ENCODE measurements at places on chromosomes 5 and 9. TPM values are rescaled to one million over a fixed set of nuclear protein-coding genes. Genes with fewer than 3 reads are reported as not detected.

The SAXO1 gene
- total RNA-seq: not detected

The SLC6A3 gene
- total RNA-seq: not detected

The RFX3 gene
- 4.4 TPM for total RNA-seq

GRCh38 chr9:23769307-23769935 lies 56.6 kb downstream of the ELAVL2 start:
- no peak for DNase-seq

- DNase-seq: no peak
These were observed 71.3 kb downstream of the LIX1 start for GRCh38 chr5:97071101-97071500.

GRCh38 chr5:179819296-179820126 lies 1.2 kb upstream of the SQSTM1 start:
- peak; percentile 66 for DNase-seq

DNA sequence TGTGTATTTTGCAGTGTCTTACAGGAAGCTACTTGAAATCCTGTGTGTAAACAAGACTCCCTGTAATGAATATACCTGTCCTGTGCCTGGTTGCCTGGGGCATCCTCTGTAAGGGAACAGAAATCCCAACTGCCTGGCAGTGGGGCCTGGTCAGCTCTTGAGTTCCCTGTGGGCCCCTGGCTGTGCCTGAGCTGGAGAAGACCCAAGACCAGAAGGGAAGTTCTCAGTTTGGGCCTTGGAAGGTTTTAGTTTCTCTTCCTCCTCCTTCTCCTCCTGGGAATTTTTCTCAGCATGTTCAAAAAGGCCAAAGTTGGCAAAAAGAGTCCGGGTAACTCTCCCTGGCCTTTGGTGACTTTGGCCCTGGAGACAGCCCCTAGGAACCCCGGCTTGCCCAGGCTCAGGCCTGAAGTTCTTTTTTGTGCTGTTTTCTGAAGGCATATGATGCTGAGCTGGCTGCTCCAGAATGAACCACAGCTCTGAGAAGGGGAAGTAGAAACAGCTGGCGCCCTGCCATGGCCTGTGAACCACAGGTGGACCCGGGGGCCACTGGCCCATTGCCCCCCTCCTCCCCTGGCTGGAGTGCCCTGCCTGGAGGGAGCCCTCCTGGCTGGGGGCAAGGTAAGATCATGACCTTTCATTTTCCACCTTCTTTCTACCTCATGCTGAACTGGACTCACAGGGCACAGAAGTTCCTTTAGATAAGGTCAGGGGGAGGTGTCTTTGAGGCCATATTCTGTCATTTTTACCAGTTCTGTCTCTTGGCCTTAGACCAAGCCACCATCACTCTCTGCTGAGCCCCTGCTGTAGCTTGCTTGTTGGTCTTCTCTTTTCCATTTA lies 5.8 kb downstream of the TMEM268 start:
- no peak for DNase-seq

The NR5A1 gene
- total RNA-seq: not detected

The ZER1 gene
- total RNA-seq: 12.5 TPM

DNA sequence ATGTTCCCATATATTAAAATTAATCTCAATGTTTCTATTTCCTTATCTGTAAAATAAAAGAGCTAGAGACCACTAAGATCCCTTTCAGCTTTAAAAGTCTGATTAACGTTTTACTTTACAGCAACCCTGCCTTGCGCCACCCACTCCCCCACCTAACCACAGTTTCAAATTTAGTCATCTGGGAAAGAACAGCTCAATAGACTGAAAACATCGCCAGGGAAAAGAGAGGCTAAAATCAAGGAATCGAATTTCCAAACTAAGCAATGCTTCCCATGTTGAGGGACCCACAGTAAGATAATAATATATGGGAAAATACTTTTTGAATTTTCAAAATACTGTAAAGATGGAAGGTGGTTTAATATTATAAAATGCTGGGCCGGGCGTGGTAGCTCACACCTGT lies 6.6 kb downstream of the SAXO1 start:
- no peak for DNase-seq

DNA sequence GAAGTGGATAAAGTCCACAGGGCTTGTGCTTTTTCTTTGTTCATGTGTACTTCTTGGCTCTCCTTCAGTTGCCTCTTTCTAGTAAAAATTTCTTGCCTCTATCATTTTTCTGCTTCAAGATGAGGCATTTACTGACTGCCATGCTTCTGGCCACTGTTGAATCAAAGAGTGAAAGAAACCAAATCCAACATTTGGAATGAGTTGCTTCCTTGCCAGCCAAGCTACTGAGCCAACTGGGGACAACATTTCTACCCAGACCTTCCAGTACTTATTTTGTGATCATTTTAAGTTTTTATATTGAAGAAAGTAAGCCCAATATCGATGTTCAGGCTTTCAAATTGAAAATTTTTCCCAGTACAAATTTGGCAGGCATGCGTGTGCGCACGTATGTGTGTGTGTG lies 73.2 kb downstream of the SNCAIP start:
- no peak for DNase-seq

- no peak for DNase-seq
These were observed 428.7 kb downstream of the ISL1 start for GRCh38 chr5:51811883-51812471.

- DNase-seq: no peak
These were observed 78.5 kb downstream of the LMX1B start for GRCh38 chr9:126692041-126692758.

- peak; percentile 48 for DNase-seq
These were observed 142.3 kb upstream of the FSTL4 start for GRCh38 chr5:133754575-133755169.

DNA sequence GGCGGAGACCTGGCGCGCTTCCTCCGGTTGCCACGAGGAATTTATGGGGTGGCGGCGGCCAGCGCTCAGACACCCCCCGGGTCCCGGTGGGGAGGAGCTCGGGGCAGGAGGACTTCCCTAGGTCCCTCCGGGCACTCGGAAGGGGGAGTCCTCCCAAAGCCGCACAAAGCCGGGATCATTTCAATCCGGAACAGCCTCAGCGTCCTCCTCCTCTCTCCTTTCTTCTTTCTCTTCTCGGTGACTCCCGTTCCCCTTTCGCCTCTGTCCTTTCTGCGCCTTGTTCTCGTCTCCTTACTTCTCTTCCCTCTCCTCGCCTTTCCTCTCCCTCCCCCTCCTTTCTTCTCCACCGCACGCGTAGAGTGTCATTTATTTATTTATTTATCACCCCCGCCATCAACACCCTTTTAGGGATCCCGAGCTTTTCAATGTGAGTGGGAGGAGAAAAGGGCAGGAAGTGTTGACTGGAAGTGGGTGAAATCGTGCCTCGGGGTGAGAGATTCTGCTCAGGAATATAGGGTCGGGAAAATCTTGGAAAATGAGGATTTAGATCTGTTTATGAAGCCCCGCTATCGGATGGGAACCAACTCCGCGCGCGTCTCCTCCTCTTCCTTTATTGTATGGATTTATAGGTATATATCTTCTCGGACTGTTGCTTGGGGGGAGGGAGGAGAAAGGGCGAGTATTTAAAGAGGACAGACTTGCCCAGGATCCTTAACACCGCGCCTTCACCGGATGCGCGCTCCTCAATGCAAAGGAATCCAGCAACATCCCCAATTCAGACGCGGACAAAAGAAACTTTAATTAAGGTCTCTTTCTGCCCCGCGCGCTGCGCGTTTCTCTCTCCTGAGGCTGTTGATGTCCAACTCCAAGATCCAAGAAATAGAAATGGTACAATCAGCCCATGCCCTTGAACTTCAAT lies 2.0 kb upstream of the ZNF462 start:
- DNase-seq: no peak

GRCh38 chr5:71939452-71940230 lies 167.6 kb upstream of the MAP1B start:
- no peak for DNase-seq

The CD72 gene
- not detected for total RNA-seq

The DMGDH gene
- not detected for total RNA-seq

DNA sequence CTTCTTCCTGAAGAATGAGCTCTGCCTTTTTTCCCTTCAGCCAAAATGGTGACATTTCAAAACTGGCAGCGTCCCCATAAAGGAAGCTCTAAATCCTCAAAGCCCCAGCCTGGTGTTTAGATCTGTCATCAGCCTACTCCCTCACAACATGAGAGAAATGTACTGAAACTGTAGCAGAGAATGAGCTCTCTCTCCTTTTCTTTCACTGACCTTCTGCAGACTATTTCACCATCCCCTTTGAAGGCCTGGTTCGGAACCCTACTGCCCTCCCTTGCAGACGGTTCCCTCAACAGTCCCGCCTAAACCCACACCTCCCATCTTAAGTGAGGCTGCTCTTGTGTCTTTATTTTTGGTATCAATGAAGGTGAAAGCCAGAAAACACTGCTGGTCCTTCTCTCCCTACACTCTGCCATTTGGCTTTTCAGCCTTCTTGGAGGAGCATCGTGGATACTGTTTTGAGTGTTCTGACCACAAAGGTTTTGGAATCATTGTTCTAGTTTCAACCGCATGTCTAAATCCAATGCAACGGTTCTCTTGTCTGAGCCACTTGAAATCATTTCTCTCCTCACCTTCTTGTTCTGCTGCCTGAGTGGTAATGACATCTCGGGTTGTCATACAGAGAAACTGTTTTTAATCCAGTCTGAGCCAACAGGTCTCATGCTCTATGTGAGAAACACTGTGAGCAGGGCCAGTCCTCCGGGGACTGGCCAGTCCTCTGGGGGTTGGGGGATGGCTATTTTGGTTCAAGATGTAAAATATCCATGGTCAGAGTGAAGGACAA lies 39.0 kb downstream of the ITK start:
- no peak for DNase-seq

DNA sequence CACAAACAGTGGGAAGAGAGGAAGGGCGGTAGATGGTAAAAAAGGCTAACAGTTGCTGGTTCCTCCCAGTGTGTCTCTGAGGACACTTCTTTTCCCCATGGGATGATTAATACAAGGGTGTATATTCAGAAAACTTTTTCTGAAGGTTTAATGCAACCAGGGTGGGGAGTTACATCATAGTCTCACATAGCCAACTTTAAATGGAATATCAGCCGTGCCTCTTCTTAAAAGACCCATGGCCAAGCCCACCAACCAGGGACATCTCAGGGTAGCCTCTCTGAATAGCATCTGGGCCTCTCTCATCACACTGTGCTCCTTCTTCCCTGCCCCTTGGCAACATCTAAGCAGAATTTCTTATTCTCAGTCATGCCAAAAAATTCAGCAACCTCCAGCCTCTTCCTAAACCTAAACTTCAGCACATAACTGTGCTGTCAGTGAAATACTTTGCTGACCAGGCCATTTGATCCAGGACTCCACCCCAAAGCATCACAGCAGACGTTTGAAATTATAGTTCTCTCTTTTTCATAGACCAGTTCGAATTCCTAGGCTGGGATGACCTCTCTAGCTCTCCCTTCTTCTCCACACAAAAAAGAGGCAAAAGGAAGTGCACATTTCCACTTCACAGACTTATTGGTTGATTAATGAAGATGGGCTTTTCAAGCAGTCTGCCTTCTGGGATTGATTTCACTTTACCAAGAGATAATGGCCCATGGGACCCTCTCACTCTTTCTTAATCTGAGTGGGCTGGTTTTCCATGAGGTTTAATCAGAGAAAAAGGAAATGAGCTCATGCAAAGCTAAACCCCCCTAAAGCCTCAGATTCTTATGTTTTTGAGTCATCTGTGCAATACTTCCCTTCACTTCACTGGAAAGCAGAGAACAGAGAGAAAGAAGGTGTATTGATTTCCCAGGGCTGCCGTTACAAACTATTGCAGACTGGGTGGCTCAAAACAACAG lies 85.1 kb upstream of the RAI14 start:
- no peak for DNase-seq

GRCh38 chr9:107569174-107569573 lies 79.6 kb upstream of the KLF4 start:
- no peak for DNase-seq

The OR1Q1 gene
- not detected for total RNA-seq

GRCh38 chr9:6305954-6306563 lies 22.1 kb upstream of the TPD52L3 start:
- DNase-seq: peak; percentile 46

The CER1 gene
- not detected for total RNA-seq

- DNase-seq: no peak
These were observed 88.0 kb downstream of the ACTBL2 start for GRCh38 chr5:57394421-57395210.

DNA sequence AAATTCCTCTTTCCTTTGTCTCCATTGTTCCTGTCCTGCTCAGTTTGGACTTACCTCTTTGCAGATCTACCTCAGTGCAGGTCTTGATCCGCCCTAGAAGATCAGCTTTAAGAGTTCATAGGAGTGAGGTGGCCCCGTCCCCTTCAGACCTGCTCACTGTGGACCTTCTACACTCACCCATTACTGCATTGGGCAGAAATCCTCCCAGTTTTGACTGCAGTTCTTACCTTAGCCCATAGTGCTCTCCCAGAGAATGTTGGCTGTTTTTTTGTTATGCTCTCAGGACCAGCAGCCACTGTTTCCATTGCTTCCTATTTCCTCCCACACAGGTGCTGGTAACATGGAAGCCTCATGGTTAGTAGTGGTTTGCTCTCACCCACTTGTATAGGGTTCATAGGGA lies 63.3 kb downstream of the GALNT10 start:
- no peak for DNase-seq

The LRRC70 gene
- total RNA-seq: 0.54 TPM

GRCh38 chr5:92849756-92850155 lies 731.3 kb downstream of the NR2F1-AS1 start:
- no peak for DNase-seq

GRCh38 chr5:150122158-150122510 lies 33.5 kb downstream of the PDGFRB start:
- DNase-seq: peak; percentile 32

GRCh38 chr5:8756498-8757084 lies 789.3 kb downstream of the SEMA5A start:
- peak; percentile 48 for DNase-seq

The GRM6 gene
- not detected for total RNA-seq

Measured in NCI-H460 (cell line).